BE2C (cell line): ENCODE measurements at places on chromosomes 5 and 9.
A peak's percentile ranks its signal among the peaks of the same experiment; 100 is the strongest.

DNA sequence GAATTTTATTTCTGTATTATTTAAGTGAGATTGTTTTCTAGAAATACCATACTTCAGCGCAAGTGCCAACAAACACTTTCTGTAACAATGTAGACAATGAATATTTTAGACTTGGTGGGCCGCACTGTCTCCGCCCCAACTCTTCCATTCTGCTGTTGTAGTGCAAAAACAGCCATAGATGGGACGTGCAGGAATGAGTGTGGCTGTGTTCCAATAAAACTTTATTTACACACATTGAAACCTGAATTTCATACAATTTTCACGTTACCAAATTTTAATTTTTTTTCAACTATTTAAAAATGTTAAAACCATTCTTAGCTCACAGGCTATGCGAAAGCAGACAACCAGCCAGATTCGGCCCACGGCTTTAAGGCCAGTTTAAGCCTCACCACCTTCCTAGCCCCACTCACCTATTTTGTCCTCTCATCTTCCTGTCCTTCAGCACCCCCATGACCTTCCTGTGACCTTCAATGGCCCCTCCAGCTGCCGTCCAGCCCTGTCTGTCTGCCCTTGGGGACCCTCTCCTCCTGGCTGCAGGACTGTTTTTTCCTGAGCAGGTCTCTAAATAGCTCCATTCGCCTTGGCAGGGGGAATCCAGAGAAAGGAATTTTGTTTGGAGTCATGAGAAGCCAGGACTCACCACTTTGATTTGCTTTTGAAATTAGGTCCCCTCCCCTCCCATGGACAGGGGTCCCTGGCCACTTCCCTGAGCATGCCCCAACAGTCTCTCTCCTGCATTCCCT is 11.2 kb upstream of the ANXA6 start:
- DNase-seq, result no peak

DNA sequence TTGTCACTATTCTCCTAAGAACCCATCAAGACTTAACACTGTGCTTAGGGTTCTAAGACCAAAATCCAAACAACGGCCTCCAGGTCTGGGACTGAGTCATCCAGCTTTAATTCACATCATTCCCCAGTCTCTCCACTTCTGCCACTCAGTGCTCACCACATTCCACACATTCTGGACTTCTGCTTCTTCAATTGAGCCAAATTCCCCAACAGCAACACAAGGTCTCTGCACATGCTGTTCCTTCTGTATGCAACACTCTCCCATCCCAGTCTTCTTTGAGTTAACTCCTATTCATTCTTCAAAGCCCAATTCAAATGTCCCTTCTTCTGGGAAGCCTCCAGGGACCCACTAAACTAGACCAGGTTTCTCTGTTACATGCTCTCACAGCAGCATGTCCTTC is 97.8 kb downstream of the GPR21 start:
- no peak for DNase-seq

DNA sequence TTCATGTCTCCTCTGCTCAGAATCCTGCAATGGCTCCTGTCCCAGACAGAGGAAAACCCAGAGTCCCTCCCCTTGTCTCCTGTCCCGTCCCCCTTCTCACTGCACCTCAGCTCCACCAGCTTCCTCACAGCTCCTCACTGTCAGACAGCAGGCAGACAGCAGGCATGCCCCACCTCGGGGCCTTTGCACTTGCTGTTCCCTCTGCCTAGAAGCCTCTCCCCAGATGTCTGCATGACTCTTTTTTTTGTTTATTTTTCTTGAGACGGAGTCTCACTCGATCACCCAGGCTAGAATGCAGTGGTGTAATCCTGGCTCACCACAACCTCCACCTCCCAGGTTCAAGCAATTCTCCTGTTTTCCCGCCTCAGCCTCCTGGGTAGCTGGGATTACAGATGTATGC is 8.8 kb upstream of the SLC6A7 start:
- DNase-seq, result no peak

DNA sequence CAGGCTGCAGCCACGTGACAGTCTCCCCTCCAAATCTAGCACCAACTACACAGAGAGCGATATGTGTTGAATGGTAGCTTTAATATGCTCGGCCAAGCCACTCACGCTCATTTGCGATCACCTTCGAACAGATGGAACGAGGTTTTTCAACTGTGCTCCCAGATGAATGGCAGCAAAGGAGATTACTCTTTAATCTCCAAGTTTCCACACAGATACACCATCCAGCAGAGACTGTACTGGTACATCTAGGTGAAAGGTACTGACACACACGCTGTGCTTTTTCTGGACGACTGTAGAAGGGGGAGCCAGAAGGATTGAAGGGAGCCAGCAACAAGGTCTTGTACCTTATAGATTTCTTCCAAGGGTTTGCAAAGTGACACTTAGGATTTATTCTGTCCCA is 263.9 kb downstream of the NR3C1 start:
- no peak for DNase-seq

DNA sequence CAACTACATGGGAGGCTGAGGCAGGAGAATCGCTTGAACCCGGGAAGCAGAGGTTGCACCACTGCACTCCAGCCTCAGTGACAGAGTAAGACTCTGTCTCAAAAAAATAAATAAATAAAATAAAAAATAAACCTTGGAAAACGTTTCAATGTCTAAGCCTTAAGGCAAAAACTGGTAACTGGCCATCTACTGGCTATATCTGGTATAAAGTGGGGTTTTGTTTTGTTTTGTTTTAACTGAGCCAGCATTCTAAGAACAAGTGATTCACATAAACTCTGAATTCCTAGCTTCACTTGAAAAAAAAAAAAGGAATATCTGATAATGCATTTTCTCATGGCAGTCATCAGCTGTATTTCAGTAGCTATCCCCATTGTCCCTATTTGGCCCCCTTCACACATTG is 126.1 kb upstream of the EFNA5 start:
- DNase-seq, result no peak

DNA sequence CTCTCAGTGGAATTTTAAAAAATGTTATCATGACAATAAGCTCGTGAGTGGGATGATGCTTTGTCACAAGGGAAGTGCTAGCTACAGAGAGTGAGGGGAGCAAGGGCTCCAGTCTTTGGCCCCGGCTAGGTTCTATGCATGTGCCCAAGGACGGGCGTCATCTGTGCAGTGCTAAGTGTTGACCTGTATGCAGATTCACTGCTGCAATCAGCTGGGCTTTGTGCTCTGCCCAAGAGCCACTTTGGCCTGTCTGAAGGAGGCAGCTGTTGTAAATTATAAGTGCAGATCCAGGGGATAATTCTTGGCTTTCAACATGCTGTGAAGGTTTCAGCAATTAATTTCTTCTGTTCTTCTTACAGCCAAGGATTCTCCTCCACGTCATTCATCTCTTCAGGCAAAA is 268.6 kb downstream of the PSAT1 start:
- DNase-seq, result no peak

DNA sequence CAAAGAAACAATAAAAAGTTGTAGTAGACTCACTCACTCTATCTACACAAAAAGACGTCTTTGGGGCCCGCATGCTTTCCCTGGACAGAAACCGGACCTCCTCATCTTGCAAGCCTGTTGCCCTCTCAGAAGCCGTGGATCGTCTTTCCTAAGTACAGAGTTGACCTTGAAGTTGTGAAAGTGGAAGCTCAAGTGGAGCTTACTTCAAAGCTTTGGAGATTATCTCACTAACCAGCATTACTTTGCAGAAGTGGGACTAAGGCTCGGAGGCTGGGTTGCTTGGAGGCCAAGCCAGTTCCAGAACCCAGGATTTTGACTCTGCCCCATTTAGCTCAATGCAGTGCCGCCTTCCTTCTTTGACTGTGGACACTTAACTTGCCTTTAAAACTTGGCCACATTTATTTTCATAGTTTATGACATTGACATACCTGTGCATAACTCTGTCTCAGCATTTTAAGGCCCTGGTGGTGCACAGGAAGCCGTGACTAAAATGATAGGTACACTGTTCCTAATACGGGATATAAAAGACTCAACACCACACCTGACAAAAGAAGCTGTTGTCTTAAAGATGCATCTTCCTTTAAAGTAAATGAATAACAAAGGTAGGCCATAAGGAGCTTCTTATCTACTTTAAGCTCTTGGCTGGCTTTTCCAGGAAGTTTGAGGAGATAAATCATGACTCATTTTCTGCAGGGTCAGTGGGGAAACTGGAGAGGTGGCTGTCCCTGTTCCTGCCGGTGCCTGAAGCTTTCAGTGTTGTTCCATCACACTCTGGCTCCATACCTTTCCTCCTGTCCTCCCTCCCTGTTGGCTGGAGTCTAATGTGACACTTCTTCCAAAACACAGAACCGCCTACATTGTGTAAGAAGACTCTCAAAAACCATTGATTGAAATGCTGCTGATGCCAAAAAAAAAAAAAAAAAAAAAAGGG is 10.7 kb downstream of the SLC25A25 start:
- no peak for DNase-seq

- no peak for DNase-seq
Observed at GRCh38 chr5:146185161-146185560, 2.7 kb upstream of the LARS1 start.

- DNase-seq, result peak; percentile 66
Observed at GRCh38 chr5:83472508-83473345, 1.2 kb downstream of the VCAN start.

DNA sequence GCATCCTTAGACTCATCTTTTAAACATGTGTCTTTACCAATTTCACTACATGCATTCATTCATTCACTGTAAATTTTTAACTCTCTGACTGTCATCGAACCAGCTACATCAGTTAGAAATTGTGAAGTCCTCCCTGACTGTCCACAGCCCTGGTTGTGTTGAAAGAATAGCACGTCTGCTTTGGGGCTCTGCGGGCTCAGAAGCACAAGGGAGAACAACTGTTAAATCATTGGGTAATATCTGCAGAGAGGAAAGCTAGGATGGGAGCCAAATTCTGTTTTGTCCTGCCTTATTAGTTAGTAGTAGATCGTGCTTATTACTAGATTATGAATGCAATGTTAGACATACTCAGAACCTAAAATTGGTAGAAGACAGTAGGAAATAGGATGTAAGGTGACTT is 26.3 kb upstream of the FAM120AOS start:
- no peak for DNase-seq

DNA sequence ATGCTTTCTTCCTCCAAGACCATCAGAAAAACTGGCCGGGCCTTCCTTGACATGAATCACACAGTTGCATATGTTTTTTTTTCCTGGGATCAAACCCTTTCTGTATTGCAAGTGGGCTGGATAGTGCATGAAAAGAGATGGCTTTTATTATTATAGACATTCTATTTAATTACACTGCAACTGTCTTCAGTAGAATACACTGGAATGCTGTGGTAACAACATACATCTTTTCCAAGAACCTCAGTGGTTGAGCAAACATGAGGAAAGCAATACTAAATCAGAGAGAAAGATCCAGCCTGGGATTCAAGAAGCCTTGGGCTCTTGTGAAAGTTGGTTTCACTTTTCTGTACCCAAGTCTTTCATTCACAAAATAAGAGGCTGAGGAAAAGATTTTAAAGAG is 193.0 kb downstream of the DMAC1 start:
- DNase-seq, result no peak

- no peak for DNase-seq
Observed at GRCh38 chr5:113495422-113495841, 7.2 kb upstream of the MCC start.

GRCh38 chr5:98428806-98429205 is 344.7 kb upstream of the RGMB start:
- no peak for DNase-seq

- no peak for DNase-seq
Observed at GRCh38 chr5:1883120-1883924, 597 bp upstream of the IRX4 start.

DNA sequence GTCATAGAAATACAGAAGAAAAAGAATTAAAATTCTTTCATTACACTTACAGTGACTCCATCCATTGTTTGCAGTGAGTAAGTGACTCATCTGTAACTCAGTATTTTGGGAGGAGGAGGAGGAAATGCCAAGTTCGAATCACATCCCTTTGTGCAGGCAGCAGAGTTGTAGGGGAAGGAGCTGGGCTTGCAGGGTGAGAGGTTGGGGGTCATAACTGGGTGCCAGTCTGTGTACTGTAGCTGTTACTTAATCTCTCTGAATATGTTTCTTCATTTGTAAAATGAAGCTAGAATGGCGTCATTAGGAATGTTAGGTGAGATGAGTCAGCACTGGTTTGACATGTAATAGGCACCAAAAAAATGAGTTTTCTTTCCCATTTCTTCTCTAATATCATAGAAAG is 235.7 kb upstream of the ADAMTSL1 start:
- no peak for DNase-seq

DNA sequence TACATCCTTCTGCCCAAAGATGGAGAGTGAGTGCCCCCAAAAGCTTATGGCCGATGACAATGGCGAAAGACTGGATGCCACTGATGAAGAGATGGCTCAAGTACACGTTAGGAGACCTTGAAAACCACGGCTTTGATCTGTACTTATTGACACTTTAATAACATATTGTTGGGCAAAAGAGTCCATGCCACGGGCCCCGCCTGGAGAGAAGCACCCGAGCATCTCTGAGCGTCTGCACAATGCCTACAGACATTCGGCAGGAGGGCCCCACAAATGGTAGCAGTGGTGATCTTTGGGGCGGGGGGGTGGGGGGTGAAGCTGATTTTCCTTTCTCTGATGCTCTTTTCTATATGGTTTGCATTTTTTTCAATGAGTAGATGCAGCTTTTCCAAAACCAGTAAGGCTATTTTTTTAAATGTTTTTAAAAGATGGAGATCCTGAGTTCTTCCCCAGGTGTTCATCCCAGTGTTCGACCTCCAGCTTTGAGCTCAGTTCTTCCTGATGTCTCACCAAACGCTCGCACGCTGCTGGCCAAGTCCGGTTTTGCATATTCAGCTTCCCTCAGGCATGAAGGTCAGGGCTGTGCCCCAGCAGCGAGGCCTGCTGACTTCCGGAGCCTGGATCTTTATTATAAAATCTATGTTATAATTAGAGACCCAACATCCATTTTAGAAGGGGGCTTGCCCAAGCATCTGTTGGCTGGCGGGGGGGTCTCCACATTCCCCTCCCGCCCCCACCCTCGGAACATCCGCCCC is 34.3 kb upstream of the BARHL1 start:
- DNase-seq, result no peak

DNA sequence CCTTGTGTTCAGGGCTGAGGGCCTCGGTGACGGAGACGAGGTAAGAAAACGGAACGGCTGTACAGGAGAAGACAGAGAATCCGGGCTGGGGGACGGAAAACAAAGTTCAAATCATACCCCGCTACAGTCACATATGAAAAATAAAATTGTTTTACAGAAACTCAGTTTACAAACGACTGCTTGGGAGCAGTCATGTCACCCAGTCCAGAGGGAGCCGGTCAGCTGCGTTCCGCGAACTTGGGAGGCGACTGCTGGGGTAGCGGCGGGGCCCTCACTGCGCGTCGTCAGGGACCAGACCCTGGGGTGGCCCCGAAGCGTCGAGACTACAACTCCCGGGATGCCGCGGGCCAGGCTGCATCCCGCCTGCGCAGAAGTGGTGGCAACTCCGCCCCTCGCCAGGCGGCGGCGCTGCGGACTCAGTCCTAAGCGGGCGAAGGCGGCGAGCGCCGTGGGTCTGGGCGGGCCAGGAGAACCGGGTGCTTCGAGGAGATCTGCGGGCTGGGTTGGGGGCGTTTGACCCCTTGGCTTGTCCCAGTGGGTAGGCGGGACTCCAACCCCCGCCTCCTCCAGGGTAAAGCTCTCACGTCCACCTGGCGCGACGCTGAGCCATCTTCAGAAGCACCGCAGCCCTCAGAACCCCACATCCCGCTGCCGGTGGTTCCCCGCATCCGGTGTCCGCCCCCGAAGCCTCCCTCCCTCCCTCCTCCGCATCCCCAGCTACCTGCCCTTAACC is 4.0 kb downstream of the SIT1 start:
- DNase-seq, result peak; percentile 93

GRCh38 chr9:10651012-10651411 is 38.2 kb upstream of the PTPRD start:
- no peak for DNase-seq

- no peak for DNase-seq
Observed at GRCh38 chr9:92761686-92762085, 2.9 kb downstream of the BICD2 start.

- DNase-seq, result no peak
Observed at GRCh38 chr5:136811086-136811485, 445.7 kb upstream of the TRPC7 start.
